Islet precursor cell (in vitro differentiated cells): ENCODE measurements at places on chromosomes 12 and 14.

- DNase-seq = no peak
These were observed 58.0 kb downstream of the FAR2 start for GRCh38 chr12:29207120-29207519.

- no peak for DNase-seq
These were observed 194.0 kb downstream of the DPF3 start for GRCh38 chr14:72699852-72700257.

DNA sequence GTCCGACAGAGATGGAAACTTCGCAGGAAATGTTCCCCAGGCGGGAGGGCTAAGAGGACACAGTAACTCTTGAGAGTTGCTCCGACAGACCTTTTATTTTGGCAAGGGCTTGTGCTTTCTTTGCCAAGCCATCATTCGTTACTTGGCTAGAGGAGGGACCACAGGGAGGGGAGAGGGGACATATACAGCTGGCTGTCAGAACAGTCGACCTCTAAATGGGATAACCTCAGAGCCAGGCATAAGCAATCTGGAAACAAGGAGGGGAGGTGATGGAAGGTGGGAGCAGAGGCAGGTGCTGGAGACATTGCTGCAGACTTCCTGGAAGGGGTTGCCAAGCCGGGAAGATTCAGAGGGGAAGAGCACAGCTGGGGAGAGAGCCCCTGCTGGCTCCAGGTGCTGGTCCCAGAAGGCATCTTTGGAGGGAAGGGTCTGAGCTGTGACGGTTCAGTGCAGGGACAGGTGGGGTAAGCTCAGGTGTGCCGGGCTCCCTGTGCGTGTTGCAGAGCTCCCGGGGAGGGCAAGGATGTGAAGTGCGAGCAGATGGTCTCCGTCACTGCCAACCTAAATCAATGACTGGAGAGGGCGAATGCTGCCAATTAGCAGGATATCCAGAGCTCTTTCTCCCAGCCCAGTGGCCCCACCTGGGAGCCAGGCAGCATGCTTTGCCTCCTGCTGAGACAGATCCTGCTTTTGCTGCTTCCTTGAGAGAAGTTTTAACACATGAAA, 50.1 kb downstream of the CHST11 start:
- no peak for DNase-seq

- peak; percentile 92 for DNase-seq
These were observed 1181.2 kb downstream of the VRK1 start for GRCh38 chr14:97978341-97978740.

DNA sequence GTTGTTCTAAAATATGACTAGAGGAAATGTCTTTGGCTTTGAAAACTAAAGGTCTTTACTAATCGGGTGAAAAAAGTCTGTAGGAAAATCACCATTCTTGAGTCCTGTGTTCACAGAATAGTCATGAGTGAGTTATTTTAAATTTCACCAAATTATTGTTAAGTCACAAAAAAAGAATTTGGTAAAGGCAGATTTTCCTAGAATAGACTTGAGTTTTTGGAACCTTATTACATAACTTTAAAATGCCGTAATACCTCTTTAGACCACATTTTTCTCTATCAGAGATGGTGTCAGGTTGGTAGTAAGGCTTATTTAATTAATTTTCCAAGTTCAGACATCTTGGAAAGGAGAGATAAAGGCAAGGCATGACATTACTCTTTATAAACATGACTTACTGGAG, 184.7 kb upstream of the GARIN2 start:
- no peak for DNase-seq

DNA sequence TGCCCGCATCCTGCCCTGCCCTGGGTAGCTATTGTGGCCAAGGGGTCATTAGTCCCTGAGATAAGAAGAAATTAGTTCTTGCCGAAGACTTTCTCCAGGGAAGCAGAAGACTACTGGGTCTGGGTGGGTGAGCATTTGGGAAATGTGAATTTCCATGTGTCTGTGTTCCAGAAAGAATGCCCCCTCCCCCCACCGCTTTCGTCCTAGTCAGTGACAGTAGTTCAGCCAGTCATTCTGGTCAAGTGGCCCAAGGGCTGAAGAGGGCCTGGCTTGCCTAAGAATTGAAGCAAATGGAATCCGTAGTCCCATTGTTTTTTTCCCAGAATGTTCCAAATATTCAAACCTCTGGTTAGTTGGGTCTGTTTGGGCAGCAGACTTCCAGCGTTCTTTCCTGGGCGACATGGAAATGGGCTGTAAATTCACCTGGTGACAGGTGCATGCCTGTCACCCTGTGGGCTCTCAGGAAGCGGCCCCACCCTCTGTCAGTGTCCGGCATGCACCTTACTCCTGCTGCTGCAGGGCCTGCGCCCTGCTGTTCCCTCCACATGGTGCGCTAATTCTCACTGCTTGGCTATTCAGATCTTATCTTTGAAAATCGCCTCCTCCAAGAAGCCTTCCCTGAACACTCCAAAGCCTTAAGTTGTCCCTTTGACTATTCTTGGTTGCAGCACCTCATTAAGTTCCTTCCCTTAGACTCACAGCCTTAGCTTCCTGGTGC, 1.4 kb upstream of the RFLNA start:
- peak; percentile 91 for DNase-seq

DNA sequence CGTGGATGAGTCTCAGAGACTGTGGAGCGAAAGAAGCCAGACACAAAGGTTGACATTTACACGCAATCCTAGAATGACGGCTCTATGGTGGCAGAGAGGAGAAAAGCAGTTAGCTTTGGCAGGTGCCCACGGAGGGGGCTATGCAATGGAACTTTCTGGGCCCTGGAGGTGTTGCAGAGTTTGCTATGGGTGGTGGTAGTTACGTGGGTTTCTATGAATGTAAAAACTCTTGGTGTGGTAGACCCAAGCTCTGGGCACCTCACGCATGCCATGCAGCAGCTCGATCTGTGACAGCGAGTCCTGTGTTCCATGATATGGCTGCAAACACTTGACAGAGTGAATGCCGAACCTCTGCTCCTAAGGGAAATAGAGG, 5.0 kb upstream of the INF2 start:
- no peak for DNase-seq
